NCI-H1105 (cell line): ENCODE measurements at places on chromosomes 2 and 18.
A peak's percentile ranks its signal among the peaks of the same experiment; 100 is the strongest.

DNA sequence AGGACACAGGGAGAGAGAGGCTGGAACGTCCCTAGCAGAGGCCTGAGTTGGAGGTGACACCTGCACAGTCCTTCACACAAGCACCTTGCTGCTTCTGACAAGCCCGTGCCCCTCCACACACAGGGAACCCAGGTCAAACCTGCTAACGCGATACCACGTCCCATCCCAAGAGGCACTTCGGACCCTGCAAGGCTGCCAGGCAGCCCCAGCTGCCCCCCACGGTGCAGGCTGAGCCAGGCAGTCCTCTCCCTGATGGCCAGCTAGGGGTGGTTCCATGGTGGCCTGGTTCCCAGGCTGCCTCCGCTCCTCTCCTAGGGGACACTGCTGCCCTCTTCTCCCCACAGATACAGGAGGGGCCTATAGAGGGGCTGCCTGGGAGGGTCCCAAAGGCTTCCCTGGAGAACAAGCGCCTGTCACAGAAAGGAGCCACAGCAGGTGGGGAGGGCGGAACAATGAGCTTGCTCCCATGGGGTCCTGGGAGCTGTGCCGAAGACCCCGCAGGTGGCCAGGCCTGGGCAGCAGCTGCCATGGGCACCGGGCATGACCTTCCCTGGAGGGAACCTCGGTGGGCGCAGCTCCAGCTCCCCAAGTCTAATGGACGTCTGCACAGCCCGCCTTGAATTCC is 434.2 kb upstream of the MYT1L start:
- no peak for DNase-seq

- no peak for DNase-seq
Observed at GRCh38 chr2:231765496-231765929, 15.6 kb downstream of the PDE6D start.

DNA sequence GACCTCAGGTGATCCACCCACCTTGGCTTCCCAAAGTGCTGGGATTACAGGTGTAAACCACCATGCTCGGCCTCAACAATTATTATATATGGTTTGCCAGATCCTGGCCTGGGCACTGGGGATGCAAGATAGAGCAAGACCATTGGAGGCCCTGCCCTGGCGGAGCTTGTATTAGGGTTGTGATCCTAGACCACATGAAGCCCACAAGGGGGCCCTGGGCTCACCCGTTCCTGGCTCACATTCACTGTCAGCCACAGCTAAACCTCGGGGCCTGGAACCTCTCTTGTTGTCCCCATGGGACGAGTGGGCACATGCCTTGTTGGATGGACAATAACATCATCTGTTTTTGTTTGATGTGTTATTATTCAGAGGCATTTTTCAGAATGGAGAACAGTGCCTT is 14.9 kb downstream of the HPCAL1 start:
- DNase-seq: no peak

- no peak for DNase-seq
Observed at GRCh38 chr18:31931163-31931885, 11.6 kb downstream of the TRAPPC8 start.

DNA sequence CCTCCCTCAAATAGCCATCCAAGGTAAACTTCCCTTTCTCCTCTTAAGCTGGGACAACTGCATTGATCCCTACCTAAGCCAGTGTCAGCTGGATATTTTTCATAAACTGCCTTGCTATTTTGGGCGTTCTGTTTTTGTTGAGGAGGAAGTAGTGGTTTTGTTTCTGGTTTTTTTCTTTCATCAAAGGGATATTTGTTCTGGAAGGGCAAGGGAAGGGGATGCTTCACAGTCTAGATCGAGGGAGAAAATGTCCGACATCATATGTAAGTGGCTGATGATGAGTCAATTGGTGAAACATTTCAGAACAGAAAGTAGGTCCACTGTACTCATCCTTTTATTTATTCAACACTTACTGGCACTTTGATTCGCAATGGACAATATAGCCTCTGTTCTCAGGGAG is 31.0 kb downstream of the TANC1 start:
- DNase-seq: no peak

DNA sequence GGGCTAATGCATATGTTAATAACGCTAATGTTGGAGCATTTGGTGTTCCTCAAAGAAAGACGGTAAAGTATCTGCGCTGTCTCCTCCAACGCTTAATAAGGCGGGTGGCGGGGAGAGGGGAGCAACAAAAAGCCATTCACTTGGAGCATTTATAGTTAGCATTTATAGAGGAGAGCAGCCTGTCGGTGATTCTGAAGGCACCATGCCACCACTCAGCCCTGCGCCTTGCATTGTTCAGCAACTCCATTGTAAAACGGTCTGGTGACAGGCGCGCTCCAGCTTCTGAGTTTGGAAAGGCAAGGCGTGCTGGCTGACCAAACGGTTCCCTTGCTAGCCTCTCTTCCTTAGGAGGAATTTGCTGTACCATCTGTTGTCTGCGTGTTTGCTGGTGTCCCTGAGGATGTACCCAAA is 83.9 kb downstream of the LYPD1 start:
- DNase-seq: no peak

DNA sequence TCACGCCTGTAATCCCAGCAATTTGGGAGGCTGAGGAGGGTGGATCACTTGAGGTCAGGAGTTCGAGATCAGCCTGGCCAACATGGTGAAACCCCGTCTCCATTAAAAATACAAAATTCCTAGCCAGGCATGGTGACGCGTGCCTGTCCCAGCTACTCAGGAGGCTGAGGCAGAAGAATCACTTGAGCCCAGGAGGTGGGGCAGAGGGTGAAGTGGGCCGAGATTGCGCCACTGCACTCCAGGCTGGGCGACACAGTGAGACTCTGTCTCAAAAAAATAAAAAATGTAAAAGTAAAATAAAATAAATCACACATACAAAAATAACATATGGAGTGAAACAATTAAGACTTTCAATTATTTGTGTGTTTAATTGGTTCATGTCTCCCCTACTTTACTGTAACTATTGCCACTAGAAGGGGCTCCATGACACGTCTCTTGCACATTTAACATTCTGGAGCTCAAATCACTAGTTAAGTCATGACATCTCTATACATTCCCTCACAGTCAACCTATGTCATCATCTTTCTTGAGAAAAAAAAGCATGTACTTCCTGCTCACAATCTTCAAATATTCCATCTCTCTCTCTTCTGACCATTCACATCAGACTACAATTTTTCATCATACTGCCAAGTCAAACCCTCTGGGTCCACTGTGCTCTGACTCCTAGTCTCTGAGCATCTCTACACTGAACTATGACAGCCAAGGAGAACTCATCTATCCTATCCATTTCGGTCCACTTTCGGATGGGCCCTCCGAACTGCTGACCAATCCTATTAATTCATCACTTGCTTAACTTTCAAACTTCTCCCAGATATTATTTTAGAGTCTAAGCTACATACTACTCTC is 6.7 kb downstream of the GFPT1 start:
- DNase-seq: no peak

GRCh38 chr2:148999451-148999921 is 39.0 kb upstream of the LYPD6B start:
- no peak for DNase-seq

- no peak for DNase-seq
Observed at GRCh38 chr18:7617738-7618422, 50.8 kb downstream of the PTPRM start.

GRCh38 chr2:173199294-173199693 is 123.6 kb downstream of the MAP3K20 start:
- no peak for DNase-seq

DNA sequence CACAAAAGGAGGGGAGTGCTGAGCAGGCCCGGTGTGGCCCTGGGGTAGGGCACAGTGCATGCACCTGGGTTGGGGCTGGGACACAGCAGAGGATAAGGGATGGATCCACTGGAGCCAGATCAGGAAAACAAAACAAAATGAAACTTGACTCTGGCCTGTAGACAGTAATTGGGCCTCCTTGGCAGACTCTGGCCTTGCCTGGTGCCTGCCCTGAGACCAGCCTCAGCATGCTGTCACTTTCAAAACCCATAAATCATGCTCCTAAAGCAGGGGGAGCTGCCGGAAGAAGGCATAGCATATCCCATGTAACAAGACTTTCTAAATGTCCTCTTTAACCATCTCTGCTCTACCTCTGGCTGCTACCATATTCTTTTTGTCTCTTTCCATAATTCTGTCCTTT is 61.1 kb upstream of the IGFBP5 start:
- no peak for DNase-seq

DNA sequence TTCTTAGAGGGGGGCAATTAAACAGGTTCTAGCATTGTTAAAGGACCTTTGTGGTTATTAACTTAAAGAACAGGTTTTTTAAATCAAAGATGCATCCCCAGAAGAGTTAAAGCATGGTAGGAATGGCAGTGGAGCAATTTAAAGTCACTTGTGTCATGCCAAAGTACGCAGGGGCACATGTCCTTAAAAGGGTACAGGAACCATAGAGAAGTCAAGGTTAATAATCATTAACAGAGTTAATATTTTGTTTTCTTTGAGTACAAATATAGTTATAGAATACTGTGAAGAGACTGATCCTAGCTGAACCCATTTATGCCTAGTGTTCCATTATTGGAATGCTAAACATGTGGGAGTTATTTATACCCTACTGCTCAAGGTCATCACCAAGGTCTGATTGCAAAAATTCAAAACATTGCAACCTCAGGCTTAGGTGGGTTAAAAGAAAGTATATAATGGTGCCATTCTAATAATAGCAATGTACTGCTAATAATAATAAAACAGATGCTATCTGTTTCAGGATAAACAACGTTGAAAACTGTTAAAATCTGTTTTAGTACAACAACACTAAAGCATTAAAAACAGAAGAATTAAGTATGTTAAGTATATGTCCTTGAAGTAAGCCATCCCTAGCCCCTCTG is 216.0 kb downstream of the MYO3B start:
- no peak for DNase-seq

GRCh38 chr18:56775701-56776100 is 124.5 kb downstream of the WDR7 start:
- no peak for DNase-seq

DNA sequence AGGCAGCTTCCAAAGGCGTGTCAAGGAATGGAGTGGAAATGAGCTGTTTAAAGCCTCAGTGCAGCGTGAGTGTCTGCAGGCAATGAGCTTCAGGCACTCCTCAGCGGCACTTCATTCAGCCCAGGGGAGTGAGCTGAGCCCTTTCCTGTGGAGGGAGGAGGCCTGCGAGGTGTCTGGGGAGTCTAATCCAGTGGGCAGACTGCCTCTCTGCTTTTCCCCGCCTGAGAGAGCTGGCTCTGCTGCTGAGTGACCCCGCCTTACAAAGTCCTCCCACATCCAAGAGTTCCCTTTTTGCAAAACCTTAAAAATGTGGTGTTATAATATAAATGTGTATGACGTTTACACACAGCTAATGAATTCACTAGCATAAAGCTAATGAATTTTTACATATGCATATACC is 7.0 kb upstream of the LDLRAD4 start:
- no peak for DNase-seq

DNA sequence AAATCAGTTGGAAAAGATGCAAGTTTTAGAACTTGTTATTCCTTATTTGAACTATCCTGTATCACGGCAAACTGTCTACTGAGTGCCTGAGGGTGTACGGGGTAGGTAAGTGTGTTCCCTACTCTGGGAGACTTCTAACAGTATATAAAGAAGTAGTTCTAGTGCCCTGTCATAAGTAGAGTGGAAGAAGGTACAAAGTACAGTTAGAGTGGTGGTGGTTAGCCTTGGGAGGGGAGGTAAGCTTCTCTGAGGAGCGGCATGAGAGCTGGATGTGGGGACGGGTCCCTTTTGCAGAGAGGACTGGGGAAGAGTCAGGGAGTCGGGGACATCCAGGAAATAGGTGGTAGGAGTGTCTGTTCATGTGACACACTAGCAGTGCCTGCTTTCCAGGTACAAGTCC is 48.5 kb downstream of the DGKD start:
- DNase-seq: no peak

GRCh38 chr18:9066358-9066757 is 36.1 kb upstream of the NDUFV2 start:
- no peak for DNase-seq

DNA sequence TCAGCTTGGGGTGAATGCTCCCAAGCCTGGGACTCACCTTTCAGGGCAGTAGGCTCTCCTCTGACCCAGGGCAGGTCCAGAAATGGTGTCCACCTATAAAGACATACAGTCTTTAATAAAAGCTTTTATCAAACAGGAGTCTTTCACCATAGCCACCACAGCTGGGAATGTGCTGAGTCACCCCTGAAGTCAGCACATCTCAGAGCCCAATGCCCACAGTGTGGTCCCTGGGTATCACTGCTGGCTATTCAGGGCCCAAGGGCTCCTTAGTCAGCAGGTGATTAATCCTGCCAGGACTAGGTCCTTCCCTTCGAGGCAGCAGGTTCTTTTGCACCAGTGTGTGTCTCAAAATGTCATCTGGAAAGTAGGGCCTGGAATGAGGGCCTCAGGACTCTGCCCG is 181.9 kb downstream of the MEMO1 start:
- no peak for DNase-seq

GRCh38 chr2:212005085-212005671 is 533.4 kb downstream of the ERBB4 start:
- peak; percentile 15 for DNase-seq

GRCh38 chr2:172643142-172643541 is 87.3 kb downstream of the PDK1 start:
- no peak for DNase-seq

DNA sequence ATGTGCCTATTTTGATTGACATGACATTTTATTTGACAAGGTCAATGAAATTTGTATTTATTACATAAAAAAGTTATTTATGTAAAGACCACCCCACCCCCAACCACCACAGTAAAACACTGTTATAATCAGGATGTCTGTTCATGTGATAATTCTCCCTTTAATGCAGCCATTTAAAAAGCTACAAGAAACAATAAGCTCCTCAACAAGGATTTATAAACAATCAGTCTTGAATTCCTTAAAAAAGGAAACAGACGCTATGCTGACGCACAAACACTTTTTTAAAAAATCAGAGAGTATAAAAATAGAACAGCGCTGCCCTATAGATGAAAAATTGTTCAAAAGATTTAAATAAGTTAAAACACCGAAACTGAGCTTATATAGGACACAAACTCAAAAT is 102.2 kb downstream of the SOS1 start:
- DNase-seq: no peak

DNA sequence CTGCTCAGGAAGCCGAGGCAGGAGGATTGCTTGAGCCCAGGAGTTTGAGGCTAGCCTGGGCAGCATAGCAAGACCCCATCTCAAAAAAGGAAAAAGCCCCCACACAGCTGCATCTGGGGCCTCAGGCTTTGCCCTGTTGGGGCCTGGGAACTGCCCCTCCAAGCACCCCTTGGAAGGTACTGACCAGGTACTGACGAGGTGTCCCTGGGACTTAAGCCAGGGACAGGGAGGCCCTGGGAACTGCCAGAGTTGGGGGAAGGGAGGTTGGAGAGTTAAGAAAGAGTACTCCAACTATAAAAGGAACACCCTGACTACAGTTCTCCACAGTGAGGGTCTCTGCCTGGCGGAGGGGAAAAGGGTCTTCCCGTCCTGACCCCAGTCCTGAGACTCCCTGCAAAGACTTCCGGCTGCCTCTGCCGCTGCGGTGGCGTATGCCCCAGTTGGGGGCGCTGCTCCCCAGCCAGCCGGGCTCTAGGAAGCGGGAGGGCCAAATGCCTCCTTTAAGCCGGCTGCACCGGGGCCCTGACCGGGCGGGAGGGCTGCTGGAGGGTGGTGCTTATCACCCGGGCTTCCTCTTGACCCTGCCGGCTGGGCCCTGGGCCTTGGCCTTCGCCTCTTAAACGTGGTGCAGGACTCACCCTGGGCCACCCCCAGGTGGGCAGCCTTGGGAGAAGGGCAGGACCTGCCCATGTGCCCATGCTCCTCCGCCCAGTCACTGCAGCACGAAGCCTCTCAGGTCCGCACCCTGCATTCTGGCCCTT is 12.8 kb downstream of the SLC30A3 start:
- DNase-seq: no peak

GRCh38 chr18:77668219-77668618 is 418.6 kb downstream of the GALR1 start:
- no peak for DNase-seq

- DNase-seq: no peak
Observed at GRCh38 chr2:225177098-225177497, 134.8 kb upstream of the DOCK10 start.
